ENCODE measurements at places on chromosomes 7 and 10.

GRCh38 chr10:59283456-59284091, 78.8 kb downstream of the FAM13C start:
- DNase-seq, result peak; percentile 49

- DNase-seq, result no peak
Observed at GRCh38 chr7:39102234-39102633, 124.5 kb downstream of the POU6F2 start.

DNA sequence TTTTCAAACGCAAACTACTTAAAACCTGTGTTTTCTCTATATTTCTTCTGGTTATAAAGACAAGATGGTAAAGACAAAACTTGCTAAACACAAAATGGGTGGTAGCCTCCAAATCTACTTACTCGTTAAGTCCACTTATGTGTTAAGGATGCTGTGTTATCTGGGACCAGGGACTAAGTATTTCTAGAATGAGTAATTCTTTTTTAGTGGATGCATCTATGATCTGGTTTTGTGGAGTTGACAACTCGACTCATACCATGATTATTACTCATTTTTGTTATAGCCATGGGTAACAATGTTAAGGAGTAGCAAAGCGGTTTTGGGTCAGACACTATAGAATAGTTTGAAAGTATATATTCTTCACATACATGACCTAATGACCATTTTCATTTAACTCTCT, 239.5 kb upstream of the FOXP2 start:
- DNase-seq, result no peak

GRCh38 chr7:22288202-22288601, 68.8 kb downstream of the RAPGEF5 start:
- DNase-seq, result no peak

DNA sequence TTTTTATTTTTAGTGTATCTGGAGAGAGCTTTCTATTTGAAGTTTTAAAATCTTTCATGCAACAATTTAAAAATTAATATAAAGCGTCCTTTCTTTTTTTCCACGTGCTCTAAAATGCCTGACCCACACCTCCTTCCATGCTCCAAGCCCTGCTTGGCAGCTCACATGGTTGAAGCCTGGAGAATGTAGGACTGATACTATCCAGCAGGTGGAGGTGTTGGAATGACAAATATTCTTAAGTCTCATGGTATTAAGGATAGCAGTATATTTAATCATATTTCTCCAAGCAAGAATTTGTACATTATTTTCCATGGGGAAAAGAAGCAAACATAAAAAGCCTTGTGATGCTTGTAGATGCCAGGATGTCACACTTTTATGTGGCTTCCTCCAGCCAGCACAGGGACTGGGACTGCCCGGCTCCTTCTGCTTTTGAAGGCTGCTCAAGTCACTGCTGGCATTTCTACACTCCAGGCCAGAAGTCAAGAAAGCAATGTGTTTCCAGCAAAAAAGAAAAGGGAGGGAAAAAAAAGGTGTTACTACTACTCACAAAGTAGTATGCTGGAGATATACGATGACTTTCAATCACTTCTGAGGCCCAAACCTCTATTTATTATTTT, 49.7 kb downstream of the BZW2 start:
- DNase-seq, result no peak
